Stimulated activated CD8-positive, alpha-beta memory T cell treated with anti-CD3 and anti-CD28 coated beads, Interleukin-2, amount 100 ng/mL, for 1 hour (primary cell): ENCODE measurements at places on chromosomes 1 and 21.

GRCh38 chr1:225509770-225510169, 81.9 kb upstream of the LBR start:
- no peak for DNase-seq

- DNase-seq = no peak
Observed at GRCh38 chr1:183039330-183039729, 16.1 kb downstream of the LAMC1 start.

DNA sequence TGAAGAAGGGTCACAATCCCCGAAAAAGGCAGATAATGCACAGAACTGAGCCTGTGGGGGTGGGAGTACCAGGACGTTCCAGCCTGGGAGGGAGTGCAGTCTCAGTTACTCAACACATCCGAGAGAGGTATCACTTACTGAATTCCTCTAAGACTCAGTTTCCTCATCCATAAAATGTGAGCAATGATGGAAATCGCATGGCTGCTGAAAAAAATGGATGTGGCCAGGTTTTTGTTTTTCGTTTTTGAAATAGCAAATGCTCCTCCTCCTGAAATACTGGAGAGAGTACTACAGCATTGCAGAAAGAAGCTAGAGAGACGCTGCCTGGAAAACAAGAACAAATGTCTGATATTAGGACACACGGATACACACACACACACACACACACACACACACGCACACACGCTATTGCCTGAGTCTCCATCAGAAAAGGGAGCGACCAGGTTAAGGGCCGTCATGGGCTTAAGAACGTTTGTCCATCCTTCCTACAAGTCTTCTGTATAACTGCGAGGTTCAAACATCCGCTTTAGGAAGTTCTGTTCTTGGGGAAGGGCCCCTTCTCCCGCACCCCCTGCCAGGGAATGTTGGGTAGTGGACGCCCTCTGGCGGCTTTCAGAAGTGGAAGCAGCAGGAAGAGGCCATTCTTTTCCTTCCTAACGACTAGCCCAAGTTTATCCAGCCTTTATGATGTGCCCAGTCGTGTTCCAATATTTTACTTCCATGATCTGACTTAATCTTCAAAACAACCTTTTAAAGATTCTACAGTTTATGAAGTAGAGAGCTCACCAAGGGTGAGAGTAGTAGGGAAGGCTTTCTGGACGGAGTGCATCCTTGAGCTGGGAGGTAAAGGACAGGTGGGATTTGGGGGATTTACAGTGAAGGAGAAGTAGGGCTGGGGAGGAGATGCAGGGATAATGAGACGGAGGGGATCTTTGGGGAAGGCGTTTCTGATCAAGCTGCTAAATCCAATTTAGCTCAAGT, 699 bp upstream of the NES start:
- DNase-seq = no peak

GRCh38 chr21:42654179-42654912, 925 bp downstream of the PDE9A start:
- DNase-seq = no peak

DNA sequence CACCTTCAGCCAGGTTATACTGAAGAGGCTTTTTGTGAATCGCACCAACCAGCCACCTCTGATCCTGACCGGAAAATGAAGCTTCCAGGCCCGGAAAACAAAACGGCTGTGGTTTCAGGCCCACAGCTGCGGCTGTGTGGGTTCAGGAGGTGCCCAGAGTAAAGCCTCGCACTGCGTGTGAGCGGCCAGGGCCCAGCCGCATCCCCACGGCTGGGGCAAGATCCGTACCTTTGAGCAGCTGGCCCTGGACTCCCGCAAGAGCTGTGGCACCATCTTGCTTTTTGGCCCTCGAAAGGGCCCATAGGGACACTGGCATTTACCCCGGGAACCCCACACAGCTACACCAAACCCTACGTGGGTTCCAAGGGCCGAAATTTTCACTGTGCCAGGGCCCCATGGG, 63.0 kb downstream of the GLUL start:
- no peak for DNase-seq

GRCh38 chr1:235892734-235893413, 26.2 kb upstream of the LYST start:
- no peak for DNase-seq

DNA sequence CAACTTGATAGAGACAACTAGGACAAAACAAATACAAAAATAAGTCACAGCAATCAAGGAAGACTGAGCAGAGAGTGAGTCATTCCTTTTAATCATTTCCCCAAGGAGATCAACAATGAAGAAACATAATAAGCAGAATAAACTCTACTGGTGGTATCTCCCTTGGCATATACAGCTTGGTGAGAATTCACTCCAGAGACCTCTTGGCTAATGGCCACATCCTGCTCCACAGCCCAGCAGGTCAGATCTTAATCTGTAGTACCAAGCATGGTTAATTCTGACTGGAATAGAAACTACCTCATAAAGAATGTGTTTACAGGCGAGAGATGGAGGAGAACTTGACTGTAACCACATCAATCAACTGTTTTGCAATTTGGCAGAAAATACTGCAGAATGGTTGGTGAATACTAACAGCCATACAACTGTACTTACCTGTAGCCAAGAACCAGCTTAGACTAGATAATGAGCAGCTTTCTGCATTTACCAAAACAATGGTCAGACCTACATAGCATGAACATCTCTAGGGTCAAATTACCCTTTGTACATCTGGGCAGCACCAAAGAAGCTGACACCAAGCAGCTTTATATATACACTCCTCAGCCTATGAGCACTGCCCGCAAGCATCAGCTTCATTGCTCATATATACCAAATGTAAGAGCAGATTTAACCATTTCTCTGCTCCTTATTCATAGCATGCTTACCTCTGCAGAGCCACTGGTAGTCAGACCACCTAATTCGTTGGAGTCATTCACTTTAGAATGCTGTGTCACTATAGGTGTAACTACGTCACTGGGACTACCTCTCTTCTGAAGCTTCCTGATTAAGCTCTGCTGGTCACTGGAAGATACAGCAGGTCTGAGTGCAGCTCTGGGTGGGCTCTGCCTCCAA, 51.0 kb downstream of the KIAA0319L start:
- DNase-seq = no peak

GRCh38 chr21:44953628-44954021, 13.8 kb downstream of the SLX9 start:
- no peak for DNase-seq
